ENCODE measurements at places on chromosomes 12 and 14. TPM values are rescaled to one million over a fixed set of nuclear protein-coding genes. Genes with fewer than 3 reads are reported as not detected.

Gene KRT81
- not detected for total RNA-seq

Gene EAPP
- 36.4 TPM for total RNA-seq

Gene LRRC9
- total RNA-seq: not detected

Gene TOMM20L
- not detected for total RNA-seq

Gene C1S
- 0.83 TPM for total RNA-seq

Gene DAO
- total RNA-seq: not detected

Gene LTBP2
- total RNA-seq: 0.24 TPM

Gene KLHL33
- 0.09 TPM for total RNA-seq

GRCh38 chr14:91303924-91304229 is 59.4 kb upstream of the GPR68 start:
- H3K27me3 ChIP-seq: no peaks in the 10 kb centered on the region
- H3K4me3 ChIP-seq: no peak overlapping the region
- no peak overlapping the region for H3K27ac ChIP-seq
- H3K36me3 ChIP-seq: peaks cover 91% of the 10 kb centered on the region
- DNase-seq: no peak

DNA sequence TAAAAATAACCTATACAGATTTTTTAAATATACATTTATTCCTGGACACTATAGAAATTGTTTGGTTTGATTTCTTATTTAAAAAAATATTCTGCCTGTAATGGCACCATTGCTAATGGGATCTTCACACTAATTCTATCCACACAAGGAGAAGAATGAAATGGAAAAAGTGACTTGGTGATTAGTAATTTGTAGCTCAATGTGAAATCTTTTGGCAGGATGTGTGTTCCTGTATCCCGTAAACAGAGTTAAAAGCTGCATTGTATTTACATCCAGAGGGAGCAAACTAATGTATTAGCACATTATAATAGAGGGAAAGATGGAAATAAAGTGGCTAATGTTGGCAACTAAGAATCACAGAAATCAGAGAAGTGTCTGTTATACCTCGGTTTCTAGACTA is 1455.3 kb upstream of the FLRT2 start:
- H3K4me1 ChIP-seq: no peaks in the 10 kb centered on the region
- H3K36me3 ChIP-seq: no peaks in the 10 kb centered on the region
- no peak overlapping the region for H3K27ac ChIP-seq

DNA sequence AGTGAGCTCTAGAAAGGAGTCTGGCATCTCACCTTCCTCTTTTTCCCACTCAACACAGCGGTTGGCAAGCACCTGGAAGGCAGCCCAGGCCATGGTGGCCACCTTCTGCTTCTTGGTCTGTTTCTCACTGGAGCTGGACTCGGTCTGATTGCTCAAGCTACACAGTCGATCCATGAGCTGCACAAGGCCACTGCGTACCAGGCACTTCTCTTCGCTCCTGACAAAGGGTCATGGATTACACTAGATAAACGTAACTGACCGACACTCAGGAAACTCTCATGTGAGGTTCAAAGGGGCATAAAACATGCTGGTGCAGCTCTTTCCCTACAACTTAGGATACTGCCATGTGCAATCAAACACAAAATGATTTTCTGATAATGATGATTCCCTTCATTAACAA is 113.7 kb downstream of the TRAFD1 start:
- no peaks in the 10 kb centered on the region for H3K4me1 ChIP-seq
- H3K36me3 ChIP-seq: peaks cover 37% of the 10 kb centered on the region
- no peak overlapping the region for H3K27ac ChIP-seq
- H3K4me3 ChIP-seq: no peak overlapping the region
- H3K27me3 ChIP-seq: no peaks in the 10 kb centered on the region

- DNase-seq: no peak
- no peak overlapping the region for H3K27ac ChIP-seq
- H3K4me3 ChIP-seq: no peak overlapping the region
- peaks cover 6% of the 10 kb centered on the region for H3K4me1 ChIP-seq
- H3K27me3 ChIP-seq: peaks cover 36% of the 10 kb centered on the region
- no peaks in the 10 kb centered on the region for H3K36me3 ChIP-seq
These were observed 122.8 kb downstream of the AACS start for GRCh38 chr12:125187780-125188741.

DNA sequence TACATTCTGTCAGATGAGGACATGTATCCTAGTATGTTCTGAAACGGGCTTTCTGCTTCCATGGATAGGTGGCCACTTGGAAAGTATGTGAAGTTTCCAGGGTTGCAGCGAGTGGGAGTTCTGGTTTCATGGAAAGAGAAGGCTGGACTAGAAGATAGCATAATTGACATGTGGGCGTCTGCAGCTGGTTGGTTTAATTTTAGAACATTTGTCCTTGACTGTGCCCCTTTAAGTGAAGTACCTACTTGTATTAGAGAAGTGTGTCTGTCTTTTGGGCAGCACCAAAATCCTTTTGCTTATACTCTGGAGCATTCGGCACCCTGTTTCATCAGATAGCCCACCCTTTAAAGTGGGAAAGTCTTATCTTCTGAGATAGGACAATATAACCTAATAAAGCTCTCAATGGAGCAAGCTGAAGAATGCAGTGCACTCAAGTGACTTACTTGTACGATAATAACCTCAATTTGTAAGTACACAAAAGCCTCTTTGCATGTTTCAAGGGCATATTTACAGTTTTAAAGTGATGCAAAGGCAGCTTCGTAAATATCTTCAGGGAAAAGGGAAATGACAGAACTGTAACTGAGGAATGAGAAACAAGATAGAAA is 35.2 kb downstream of the NTN4 start:
- H3K36me3 ChIP-seq: no peaks in the 10 kb centered on the region
- no peaks in the 10 kb centered on the region for H3K27me3 ChIP-seq
- no peak overlapping the region for H3K27ac ChIP-seq

- H3K36me3 ChIP-seq: no peaks in the 10 kb centered on the region
- DNase-seq: no peak
- H3K4me1 ChIP-seq: no peaks in the 10 kb centered on the region
- H3K27me3 ChIP-seq: peaks cover 21% of the 10 kb centered on the region
- no peak overlapping the region for H3K4me3 ChIP-seq
These were observed 50.9 kb downstream of the SNAPC1 start for GRCh38 chr14:61813096-61813606.

DNA sequence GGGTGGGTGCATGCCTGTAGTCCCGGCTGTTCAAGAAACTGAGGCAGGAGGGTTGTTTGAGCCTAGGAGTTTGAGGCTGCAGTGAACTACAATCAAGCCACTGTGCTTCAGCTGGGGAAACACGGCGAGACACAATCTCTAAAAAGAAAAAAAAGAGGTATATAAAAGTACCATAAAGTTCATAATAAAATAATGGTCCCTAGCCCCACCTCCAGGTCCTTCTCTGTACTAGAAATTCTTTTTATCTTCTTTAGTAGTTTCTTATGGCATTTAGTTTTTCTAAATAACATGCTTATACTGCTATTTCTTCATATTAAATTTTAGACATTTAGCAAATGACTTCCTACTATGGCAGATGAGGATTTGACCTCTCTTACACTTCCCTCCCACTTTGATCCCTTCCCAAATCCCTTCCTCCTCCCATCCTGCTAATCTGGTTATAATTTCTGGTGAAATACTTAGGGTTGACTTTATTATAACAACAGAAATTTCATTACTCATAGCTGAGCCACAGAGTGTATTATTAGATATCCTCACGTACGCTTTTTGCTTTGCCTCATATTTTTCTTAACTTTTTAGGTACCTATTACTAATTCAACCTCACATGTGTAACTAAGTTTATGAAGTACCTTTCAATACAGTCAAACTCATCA is 94.7 kb downstream of the SLC41A2 start:
- no peaks in the 10 kb centered on the region for H3K36me3 ChIP-seq
- H3K4me1 ChIP-seq: no peaks in the 10 kb centered on the region
- H3K4me3 ChIP-seq: no peak overlapping the region
- no peak for DNase-seq

DNA sequence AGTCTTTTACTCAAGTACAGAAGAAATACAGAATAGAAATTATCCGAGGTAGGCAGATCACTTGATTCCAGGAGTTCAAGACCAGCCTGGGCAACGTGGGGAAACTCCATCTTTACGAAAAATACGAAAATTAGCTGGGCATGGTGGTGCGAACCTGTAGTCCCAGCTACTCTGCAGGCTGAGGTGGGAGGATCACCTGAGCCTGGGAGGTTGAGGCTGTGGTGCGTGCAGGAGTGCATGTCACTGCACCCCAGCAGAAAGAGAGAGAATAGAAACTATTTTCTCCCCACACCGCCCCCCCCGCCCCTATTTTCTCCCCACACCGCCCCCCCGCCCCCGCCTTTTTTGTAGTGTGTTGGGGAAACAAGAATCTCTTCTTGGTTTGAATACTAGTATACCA is 2.2 kb downstream of the DNM1L start:
- no peaks in the 10 kb centered on the region for H3K27me3 ChIP-seq
- DNase-seq: no peak
- H3K27ac ChIP-seq: peak overlapping the region; percentile 11
- H3K36me3 ChIP-seq: no peaks in the 10 kb centered on the region
- no peak overlapping the region for H3K4me3 ChIP-seq

- H3K36me3 ChIP-seq: peaks cover 4% of the 10 kb centered on the region
- H3K4me3 ChIP-seq: peak overlapping the region; percentile 89
- H3K27me3 ChIP-seq: no peaks in the 10 kb centered on the region
These were observed 2.1 kb downstream of the ITGA5 start for GRCh38 chr12:54416687-54417603.

DNA sequence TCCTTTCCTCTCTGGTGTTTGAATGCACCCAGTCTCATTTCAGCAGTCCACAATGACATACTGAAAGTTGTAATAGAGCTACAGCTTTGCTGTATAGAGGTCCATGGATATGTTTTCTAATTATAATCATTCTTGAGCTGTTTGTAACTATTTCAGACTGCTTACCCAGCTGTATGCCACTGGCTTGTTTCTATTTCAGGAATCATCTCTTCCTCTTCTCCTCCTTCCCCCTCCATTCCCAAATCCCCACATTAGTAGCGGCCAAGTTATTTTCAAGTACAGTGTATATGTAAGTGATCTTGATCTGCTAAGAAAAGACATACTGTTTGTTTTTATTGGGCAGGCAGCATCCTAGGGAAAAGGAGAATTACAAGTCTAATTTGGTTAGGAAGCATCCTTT is 775.0 kb downstream of the DIO2 start:
- H3K27ac ChIP-seq: no peak overlapping the region
- H3K27me3 ChIP-seq: no peaks in the 10 kb centered on the region
- H3K4me1 ChIP-seq: no peaks in the 10 kb centered on the region
- no peak overlapping the region for H3K4me3 ChIP-seq
- no peak for DNase-seq

- DNase-seq: no peak
- H3K4me1 ChIP-seq: peaks cover 18% of the 10 kb centered on the region
- no peaks in the 10 kb centered on the region for H3K36me3 ChIP-seq
- no peaks in the 10 kb centered on the region for H3K27me3 ChIP-seq
- no peak overlapping the region for H3K4me3 ChIP-seq
These were observed 198.9 kb upstream of the SFSWAP start for GRCh38 chr12:131511803-131512561.

GRCh38 chr12:110687396-110688169 is 1.3 kb downstream of the HVCN1 start:
- no peak overlapping the region for H3K4me3 ChIP-seq
- no peak overlapping the region for H3K27ac ChIP-seq
- no peak for DNase-seq
- H3K27me3 ChIP-seq: no peaks in the 10 kb centered on the region
- peaks cover 19% of the 10 kb centered on the region for H3K4me1 ChIP-seq

DNA sequence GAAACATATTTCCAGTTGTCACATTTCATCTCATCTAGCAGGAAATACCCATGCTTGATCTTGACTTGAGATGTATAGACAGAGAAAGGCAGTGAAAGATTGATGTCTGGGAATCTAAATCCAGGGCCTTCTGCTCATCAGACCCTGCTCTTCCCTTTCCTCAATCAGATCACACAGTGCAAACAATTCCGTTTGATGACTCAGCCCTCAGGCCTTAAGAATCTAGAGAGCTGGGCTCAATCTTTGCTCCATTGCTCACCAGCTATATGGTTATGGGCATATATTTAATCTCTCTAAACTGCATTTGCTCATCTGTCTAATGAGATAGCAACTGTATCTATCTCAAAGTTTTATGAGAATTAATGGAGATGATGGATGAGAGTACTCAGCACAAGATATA is 201.8 kb upstream of the CCDC196 start:
- H3K4me3 ChIP-seq: no peak overlapping the region
- H3K27ac ChIP-seq: no peak overlapping the region
- no peaks in the 10 kb centered on the region for H3K27me3 ChIP-seq
- no peaks in the 10 kb centered on the region for H3K36me3 ChIP-seq

DNA sequence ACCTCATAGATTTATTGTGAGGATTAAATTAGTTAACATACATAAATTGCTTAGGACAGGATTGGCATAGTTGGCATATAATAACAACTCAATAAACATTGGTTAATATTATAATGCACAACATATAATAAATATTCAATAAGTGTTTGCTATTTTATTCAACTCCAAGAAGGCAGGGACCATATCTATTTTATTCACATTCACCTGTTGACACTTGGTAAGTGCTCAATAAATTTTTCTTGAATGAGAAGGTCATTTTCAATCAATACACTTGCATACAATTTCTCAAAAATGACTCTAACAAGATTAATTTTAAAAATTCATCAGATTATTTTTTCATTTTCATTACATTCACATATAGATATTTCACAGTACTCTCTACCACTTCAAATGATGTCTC is 12.4 kb upstream of the NUP107 start:
- DNase-seq: no peak
- no peak overlapping the region for H3K27ac ChIP-seq
- no peaks in the 10 kb centered on the region for H3K27me3 ChIP-seq
- H3K4me3 ChIP-seq: no peak overlapping the region
- H3K4me1 ChIP-seq: peaks cover 45% of the 10 kb centered on the region

GRCh38 chr12:123973552-123974341 is 732 bp downstream of the ZNF664 start:
- peaks cover 18% of the 10 kb centered on the region for H3K4me1 ChIP-seq
- H3K36me3 ChIP-seq: peaks cover 4% of the 10 kb centered on the region
- peak overlapping the region; percentile 48 for H3K27ac ChIP-seq
- H3K4me3 ChIP-seq: peak overlapping the region; percentile 60

DNA sequence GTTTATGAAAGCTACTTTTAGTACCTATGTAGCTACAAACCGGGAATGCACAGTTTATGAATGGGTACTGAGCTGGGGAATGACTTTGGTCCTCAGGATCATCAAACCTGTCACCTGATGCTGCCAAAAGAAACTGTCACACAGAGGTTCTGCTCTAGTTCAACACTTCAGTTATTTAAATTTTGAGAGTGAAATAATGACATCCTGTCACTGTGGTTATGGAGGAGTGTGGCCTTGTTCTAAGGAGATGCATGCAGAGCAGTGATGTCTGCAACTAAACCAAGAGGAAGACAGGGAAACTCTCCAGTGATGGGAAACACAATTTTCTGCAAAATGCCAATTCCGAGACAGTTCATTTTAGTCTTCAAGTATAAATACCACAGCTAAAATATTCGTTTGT is 4.8 kb upstream of the AEBP2 start:
- H3K4me3 ChIP-seq: no peak overlapping the region
- no peaks in the 10 kb centered on the region for H3K36me3 ChIP-seq
- H3K4me1 ChIP-seq: peaks cover 13% of the 10 kb centered on the region
- no peak for DNase-seq
- H3K27ac ChIP-seq: no peak overlapping the region
- no peaks in the 10 kb centered on the region for H3K27me3 ChIP-seq

Measured in CD8-positive, alpha-beta memory T cell (primary cell).